T-cell (primary cell): ENCODE measurements at places on chromosomes 4 and X. TPM values are rescaled to one million over a fixed set of nuclear protein-coding genes. Genes with fewer than 3 reads are reported as not detected.
A peak's percentile ranks its signal among the peaks of the same experiment; 100 is the strongest.

- H3K4me1 ChIP-seq: no peaks in the 10 kb centered on the region
- H3K4me3 ChIP-seq: no peak overlapping the region
- no peaks in the 10 kb centered on the region for H3K27me3 ChIP-seq
- DNase-seq: no peak
- H3K27ac ChIP-seq: no peak overlapping the region
These were observed 15.3 kb downstream of the CTAG1B start for GRCh38 chrX:154603438-154604430.

GRCh38 chr4:152663203-152664066 is 16.4 kb downstream of the TMEM154 start:
- peaks cover 10% of the 10 kb centered on the region for H3K4me1 ChIP-seq
- H3K27ac ChIP-seq: no peak overlapping the region
- DNase-seq: no peak
- no peaks in the 10 kb centered on the region for H3K27me3 ChIP-seq

DNA sequence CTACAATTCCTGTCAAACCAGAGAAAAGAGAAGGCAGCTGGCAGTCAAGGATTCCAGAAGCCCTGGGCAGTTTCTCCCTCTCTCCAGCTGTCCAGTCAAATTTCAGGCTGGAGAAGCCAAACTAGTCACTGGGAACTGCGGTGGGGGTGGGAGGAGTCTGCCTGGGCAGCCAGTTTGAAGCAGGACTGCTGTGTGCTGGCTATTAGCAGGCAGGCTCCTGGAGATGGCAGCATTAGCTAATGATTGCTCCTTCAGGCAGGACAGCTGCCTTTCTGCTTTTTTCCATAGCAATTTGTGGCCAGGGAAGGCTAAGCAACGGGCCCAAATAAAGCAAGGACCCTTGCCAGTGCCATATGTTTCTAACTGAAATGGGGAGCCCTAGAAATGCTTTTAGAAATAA is 44.7 kb upstream of the FGF13 start:
- DNase-seq: no peak
- H3K36me3 ChIP-seq: no peaks in the 10 kb centered on the region
- H3K27me3 ChIP-seq: peaks cover 2% of the 10 kb centered on the region
- H3K4me1 ChIP-seq: no peaks in the 10 kb centered on the region
- H3K4me3 ChIP-seq: no peak overlapping the region
- no peak overlapping the region for H3K27ac ChIP-seq

Gene RIPPLY1
- total RNA-seq: not detected

Gene MAGEA11
- total RNA-seq: not detected

DNA sequence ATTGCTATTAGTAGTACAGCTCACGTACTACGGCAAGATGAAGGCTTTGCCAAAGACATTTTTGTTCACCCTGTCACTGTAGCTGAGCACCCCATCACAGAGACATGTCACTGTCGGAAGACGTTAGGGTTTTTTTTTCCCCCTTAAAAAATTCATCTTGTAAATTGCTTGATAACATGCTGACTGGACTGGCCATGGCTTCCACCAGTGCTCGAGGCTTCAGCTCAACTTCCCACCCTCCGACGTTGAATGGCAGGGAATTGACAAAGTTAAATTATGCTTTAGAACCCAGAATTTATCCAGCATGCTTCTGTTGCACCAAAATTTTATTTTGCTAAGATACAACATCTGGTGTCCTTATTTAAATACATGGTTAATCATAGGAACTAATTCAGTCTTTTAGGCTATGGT is 707 bp upstream of the OTUD4 start:
- H3K27me3 ChIP-seq: no peaks in the 10 kb centered on the region
- peaks cover 24% of the 10 kb centered on the region for H3K4me1 ChIP-seq
- H3K4me3 ChIP-seq: peak overlapping the region; percentile 66

DNA sequence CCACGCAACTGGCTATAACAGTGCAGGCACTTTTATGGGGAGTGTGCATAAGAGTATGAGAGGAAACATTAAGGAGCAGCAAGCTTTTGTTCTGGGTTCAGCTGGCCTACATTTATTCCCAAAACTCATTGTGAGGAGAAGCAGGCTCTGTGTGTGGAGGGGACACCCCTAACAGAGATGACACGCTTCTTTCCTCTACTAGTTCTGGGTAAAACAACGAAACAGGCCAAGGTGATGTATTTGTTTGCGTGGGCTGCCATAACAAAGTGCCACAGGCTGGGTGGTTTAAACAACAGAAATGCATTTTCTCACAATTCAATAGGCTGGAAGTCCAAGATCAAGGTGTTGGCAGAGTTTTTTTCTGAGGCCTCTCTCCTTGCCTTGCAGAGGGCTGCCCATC is 488.6 kb downstream of the MID1IP1 start:
- no peak overlapping the region for H3K4me3 ChIP-seq
- H3K27me3 ChIP-seq: no peaks in the 10 kb centered on the region
- H3K36me3 ChIP-seq: no peaks in the 10 kb centered on the region
- no peak overlapping the region for H3K27ac ChIP-seq
- no peak for DNase-seq

Gene ARMCX1
- total RNA-seq: 1.3 TPM
